ENCODE measurements at places on chromosomes 1 and 21.

- no peak for DNase-seq
Observed at GRCh38 chr1:43068911-43069310, 103.2 kb downstream of the EBNA1BP2 start.

DNA sequence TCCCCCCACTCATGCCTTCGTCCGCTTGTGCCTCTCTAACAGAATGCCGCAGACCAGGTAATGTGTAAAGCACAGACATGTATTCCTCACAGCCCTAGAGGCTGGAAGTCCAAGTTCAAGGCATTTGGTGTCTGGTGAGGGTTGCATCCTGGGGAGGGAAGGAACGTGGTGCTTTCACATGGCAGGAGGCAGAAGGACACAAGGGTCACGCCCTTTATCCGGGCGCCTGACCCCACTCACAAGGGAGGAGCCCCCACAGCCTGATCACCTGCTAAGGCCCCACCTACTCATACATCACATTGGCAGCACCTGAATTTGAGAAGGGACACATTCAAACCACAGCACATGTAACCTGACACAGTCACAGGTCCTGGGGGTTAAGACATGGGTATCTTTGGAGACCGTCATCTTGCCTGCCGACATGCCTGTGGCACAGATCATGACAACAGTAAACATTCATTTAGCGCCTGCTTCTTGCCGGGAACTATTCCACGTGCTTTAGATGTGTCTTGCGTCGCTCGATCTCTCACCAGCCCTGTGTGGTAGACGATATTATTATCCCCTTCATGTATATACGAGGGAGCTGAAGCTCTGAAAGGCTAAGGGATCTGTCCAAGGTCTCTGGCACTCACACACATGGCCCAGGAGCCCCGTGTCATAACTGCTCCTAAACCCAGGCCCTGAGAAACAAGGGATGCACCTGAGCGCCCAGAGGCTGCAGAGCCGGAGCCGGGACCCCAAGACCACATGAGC, 235.6 kb downstream of the NPHP4 start:
- DNase-seq = no peak

- DNase-seq = no peak
Observed at GRCh38 chr1:208159555-208160258, 84.5 kb downstream of the PLXNA2 start.

DNA sequence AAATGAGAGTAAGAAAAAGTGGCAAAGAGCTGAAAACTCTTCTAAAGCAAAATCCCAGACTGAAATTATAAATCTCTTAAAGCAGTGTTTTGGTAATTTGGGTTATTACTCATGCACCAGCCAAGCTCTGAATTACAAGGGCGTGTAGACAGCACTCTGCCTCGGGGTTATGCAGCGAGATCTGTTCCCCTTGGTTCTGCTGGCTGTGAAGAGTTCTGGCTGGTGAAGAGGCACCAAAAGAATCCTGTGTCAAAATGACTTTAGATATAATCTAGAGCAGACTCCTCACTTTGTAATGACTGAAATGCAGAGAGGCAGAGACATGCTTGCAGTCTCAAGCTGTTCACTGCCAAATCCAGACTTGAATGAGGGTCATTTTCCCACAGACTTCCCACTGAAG, 461.8 kb upstream of the CXADR start:
- no peak for DNase-seq

DNA sequence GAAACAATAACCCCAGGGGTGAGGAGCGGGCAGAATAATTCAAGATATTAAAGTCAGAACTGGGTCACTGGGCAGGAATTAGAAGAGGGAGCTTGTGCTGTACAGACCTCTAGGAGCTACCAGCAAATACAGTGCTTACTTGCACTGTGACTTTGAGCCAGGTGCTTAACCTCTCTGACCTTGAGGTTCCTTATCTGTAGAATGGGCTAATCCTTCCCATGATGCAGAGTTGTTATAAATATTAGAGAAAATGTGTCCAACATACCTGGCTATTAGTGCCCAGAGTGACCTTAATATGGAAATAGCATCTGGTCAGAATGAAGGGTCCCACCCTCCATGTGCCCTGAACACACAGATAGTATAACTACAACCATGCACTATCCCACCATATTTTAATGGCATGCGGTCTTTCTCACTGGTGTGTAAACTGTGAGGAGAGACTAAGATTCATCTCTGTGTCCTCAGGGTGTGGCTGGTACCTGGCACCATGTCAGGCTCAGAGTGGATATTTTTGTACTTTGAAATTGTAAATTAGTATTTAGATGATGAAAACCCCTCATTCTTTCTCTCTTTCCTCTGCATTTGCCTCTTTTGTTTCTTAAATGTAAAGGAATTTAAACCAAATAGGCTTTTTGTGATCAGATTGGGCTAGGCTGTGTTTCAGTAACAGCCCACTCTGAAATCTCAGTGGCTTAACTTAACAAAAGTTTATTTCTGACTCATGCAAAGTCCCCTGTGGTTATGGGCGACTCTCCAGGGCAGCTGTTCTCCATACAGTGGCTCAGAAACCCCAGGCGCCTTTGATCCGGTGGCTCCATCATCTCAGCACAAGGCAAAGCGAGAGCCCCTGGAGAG, 60.0 kb upstream of the ROR1 start:
- DNase-seq = no peak

DNA sequence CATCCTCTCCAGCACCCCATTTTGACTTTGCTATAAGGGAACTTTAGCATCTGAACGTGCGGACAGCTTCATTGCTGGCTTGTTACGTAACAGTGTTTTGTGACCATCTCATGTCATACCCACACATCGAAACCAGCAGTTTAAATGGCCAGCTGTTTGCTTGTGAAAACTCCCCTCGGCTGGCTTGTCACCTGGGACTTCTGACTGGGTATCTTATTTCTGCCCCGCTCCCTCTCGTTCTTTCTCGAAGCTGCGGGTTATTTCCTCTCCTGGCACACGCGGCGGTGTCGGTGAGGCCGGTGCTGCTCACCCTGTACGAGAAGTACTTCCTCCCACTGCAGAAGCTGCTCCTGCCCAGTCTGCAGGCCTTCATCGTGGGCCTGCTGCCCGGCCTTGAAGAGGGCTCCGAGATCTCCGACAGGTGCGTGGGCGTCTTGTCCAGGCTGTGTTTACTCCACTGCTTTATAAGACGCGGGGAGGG, 43.5 kb downstream of the DOP1B start:
- DNase-seq = no peak

DNA sequence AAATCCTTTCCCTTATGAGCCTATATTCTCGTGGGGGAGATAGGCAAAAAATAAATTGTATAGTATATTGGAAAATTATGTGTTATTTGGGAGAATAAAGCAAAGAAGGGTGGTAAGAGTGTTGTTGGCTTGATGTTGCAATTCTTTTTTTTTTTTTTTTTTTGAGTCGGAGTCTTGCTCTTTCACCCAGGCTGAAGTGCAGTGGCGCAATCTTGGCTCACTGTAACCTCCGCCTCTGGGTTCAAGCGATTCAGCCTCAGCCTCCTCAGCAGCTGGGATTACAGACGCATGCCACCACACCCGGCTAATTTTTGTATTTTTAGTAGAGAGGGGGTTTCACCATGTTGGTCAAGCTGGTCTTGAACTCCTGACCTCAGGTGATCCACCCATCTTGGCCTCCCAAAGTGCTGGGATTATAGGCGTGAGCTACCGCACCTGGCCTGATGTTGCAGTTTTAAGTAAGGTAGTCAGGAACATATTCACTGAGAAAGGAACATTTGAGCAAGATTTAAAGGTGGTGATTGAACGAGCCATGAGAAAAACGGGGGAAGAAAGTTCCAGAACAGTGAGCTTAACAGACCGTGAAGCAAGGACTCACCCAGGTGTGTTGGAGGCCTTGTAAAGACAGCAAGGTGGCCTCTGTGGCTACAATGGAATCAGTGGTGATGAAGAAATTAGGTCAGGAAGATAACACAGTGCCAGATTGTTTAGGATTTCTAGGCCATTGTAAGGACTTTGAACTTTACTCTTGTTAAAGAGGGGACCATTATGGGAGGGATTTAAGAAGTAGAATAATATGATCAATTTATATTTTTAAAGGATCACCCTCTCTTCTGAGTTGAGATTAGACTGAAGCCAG, 45.8 kb downstream of the RPRD2 start:
- DNase-seq = no peak

DNA sequence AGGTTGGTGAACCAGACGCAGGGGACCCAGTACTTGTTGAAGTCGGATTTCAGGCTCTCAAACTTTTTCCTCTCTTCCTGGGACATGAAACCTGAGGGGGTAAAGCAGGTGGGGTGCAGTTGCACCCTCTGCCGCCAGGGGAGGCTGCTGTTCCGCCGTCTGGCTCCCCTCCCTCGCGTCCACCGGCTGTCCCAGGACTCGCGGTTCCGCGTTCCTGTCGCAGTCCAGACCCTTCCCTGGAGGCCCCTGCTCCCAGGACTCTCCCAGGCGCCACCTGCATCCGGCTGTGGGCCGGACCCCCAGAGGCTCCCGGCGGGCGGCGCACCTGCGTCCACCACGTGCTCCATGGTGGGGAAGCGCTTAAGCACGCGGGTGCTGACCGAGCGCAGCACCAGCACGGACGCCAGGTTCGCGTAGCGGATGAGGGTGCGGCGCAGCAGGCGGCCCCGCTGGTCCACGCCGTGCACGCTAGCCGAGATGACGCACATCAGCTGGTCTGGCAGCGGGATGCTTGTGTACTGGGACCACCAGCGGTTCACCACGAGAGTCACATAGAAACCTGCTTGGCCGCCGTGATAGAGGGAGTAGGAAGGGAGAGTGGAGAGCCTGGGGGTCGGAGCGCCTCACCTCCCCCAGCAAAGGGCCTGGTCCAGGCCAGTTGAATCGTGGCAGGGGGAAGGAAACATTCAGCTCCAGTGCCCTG, 1.7 kb downstream of the BEST4 start:
- peak; percentile 71 for DNase-seq

GRCh38 chr1:154698320-154699096, 90.5 kb upstream of the ADAR start:
- no peak for DNase-seq

DNA sequence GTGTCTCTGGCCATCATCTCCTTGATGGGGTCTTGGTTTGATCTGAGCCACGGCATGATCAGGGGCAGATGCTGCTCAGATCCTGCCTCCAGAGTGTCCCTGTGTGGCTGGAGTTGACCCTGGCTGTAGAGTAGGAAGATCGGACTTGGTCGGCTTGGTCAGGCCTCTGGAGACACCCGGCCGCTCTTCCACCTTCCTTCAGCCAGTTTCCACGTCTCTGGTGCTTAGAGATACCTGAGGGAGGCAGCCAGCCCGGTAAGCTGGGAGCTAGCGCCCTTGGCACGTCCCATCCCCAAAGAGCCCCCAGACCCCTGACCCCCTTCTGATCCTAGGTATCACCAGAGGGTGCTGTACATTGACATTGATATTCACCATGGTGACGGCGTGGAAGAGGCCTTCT, 8.8 kb downstream of the MARCKSL1 start:
- no peak for DNase-seq

DNA sequence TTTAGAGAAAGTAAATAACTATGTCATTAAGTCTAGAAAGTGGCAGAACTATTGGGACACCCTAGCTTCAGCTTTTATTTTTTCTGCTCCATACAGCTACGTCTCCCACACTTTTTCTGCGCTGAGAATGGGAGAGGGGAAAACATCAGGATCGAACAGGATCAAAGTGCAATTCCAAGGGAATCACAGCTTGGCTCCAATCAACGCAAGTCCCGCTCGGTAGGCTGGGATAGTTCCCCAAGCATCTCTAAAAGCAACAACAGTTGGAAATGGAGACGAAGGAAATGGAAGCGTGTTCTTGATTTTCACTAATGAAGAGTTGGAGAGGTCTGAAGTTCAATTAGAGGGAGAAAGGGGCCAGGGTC, 536 bp downstream of the HMGCL start:
- no peak for DNase-seq

GRCh38 chr1:216961516-216961915, 238.3 kb upstream of the ESRRG start:
- no peak for DNase-seq

DNA sequence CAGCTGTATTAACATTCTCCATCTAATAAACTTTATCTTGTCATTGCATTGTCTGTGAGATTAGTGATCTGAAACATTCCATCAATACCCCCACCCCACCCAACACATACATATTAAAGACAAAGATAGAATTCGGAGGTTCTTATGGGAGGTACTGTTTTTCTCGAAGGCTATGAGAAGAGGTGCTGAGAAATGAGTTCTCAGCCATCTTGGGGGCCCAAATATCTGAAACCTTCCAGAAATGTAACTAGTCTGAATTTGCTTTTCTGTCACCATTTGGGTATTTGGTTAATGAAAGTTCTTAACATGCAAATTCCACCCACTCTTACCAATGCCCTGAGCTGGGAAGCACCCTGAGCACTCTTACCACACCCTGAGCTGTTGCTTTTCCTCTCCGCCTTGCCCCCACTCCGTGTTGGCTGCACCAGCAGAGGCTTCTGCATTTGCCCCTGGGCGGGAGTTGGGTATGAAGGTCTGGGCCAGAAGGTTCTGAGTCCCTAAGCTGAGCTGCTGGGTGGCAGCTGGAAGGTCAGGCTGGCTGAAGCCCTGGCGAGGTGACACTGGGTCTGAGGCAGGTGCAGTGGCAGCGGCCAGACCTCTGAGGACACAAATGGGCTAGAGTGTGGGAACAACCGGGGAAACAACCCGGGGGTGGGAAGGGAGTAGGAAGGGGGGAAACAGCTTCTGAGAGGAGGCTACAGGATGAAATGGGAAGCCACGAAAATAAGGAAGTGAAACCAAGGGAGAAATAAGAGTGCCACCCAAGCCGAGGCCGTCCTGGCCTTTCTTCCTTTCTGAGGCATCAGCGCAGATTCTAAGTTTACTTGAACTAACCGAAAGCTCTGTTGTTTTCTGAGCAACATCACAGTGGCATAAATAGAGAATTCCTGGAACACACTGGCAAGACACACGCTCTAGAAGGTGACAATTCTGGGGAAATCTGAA, 26.3 kb upstream of the IER5 start:
- no peak for DNase-seq

DNA sequence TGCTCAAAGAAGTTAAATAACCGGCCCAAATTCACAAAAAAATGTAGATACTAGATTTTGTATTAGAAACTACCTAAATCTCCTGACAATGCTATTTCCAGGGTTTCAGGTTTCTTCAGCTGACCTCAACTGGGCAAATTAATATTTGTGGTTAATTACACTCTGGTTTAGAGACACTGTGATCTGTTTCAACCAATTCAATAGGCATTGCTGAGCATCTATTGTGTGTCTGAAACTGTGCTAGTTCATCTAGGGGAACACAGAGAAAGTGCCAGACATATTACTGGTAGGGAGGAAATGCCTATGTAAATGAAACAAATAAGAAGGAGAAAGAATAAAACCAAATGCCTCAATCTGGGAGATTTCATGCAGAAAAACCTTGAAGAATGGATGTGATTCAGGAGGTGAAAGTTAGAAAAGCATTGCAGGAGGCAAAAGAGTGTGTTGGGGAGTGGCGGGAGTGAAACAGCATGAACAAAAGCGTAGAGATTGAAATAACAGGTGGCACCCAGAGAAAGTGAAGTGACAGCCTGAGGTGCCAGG, 51.3 kb upstream of the IVNS1ABP start:
- no peak for DNase-seq

GRCh38 chr21:46598581-46599572, 6.0 kb downstream of the S100B start:
- DNase-seq = no peak

DNA sequence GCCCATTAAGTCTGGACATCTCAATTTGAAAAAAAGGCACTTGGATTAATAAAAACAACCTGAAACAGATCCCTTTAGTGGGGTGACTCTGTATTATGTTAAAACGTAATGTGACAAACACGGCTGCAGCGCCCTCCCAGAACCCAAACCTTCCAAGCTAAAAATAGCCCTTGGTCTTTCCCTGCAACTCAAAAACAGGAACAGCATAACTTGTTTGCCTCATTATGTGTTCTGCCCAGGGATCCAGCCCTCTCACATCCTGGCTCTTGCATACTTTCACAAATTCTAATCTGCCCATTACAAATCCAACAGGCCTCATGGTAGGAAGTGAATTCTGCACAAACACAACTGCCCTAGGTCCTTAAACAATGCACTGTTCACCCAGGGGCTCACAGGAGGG, 94.7 kb upstream of the GADD45A start:
- no peak for DNase-seq
